Activated CD4-positive, alpha-beta T cell treated with anti-CD3 and anti-CD28 coated beads for 24 hours (primary cell): ENCODE measurements at places on chromosomes 4 and X.

GRCh38 chr4:2716236-2716635, 39.9 kb downstream of the TNIP2 start:
- DNase-seq: no peak

- DNase-seq: no peak
Measured at GRCh38 chrX:16239211-16239610, 71.9 kb downstream of the MAGEB17 start.

- DNase-seq: no peak
Measured at GRCh38 chr4:190019023-190019858, 7.8 kb downstream of the FRG2 start.

DNA sequence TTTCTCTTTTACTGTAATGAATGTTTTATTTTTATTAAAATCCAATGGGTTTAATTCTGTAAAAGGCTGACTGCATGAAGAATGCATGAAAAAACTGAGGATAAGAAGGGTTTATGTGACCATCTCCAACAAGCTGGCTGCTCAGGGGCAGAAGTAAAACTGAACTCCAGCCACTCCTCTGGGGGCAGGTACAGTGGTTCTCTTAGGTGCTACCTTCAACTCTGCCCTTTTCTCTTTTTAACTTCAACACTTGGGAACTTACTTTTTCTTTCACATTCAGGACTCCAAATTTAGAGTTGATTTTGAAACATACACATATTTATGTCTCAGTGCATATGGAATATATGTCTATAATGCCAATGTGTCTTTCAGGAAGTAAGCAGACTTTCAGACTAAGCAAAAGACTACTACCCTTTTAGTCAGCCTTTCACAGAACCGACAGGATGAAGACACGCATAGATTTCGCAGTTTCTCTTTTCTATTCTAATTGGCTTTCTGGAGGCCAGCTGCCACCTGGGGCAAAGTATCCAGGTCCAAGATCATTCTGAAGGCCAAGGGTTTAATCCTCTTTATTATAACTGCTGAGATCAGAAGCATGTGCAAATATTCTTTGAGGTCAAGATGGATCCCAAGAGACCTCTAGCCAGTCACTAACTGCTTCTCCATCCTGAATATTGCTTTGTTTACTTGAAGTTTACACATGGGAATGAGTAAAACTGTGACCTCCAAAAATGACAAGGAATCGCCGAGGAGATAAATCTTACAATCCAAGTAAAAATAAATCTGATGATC, 30.7 kb downstream of the HS3ST1 start:
- no peak for DNase-seq

GRCh38 chrX:19627081-19627480, 111.8 kb upstream of the MAP3K15 start:
- DNase-seq: no peak

DNA sequence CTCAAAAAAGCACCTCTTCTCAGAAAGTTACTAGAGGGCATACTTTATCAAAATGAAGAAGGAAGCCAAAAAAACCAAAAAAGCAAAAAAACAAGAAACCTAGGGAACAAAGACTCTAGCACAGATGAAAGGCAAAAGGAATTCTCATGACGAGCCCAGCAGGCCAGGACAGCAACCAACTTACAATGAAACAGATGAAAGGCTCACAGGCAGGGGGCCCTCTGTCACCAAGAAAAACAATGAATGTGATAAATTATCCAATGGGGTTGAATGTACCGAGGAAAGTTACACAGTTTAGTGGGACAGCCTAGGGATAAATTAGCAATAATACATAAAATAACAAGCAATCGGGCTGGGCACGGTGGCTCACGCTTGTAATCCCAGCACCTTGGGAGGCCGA, 79.0 kb downstream of the GPR82 start:
- DNase-seq: no peak

DNA sequence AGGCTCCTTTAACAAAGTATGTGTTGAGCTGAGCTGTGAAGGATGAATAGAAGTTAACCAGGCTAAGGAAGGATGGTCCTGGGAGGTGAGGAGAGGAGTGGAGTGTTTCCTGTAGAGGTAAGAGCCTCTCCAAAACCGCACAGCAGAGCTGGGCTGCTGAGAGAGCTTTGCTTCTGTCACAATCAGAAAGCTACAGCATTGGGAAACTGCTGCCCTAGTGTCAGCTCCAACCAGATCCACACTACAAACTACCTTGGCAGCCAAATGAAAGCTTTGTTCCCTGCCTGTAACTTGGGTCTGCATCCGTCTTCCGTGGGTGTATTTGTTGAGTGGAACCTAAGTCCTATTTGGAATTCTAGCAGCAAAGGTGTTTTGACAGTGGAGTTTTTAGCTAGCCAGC, 91.8 kb downstream of the REPS2 start:
- no peak for DNase-seq

DNA sequence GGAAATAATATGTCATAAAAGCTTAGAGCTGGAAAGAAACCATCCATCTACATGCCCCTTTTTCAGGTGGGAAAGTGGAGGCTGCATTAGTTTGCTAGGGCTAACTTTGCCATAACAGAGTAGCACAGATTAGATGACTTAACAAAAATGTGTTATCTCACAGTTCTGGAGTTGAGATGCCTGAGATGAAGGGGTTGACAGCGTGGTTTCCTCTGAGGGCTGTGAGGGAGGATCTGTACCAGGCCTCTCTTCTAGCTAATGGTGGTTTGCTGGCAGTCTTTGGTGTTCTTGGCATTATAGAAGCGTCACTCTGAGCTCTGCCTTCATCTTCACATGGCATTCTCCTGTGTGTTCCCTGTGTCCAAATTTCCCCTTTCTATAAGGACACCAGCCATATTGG, 2.4 kb downstream of the CHRNA9 start:
- DNase-seq: no peak

GRCh38 chr4:89434364-89434988, 126.9 kb upstream of the GPRIN3 start:
- DNase-seq: no peak

- DNase-seq: no peak
Measured at GRCh38 chr4:7630568-7631287, 196.0 kb upstream of the PSAPL1 start.

DNA sequence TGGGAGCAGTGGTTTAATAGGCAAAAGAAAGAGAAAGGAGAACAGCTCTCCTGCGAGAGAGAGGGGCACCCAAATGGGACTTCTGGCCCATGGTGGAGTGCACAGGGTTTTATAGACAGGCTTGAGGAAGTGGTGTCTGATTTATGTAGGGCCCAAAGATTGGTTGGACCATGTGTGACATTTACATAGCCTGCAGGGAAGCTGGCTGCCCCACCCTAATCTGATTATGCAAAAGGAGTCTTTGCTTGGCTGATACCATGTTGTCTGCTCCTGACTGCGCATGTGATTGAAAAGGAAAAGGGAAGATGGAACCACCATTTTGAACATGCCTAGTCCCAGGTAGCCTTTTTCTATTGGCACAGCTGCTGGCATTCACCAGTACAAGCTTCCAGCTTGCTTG, 100.0 kb upstream of the DIPK2B start:
- DNase-seq: no peak
